ENCODE measurements at places on chromosomes 3 and 15.

DNA sequence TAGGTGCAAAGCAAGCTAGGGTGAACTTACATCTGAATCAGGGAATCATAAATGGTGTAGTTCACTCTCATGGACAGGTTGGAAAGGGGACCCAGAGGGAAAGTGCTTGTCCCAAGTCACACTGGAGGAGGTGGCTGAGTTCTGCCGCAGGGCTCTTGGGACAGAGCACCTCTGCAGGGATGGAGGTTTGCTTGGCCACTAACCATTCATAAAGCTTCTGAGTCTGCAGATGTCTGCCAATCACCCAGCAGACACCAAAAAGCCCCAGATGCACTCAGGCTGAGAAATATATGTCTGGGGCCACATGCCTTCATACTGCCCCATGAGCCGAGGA lies 17.9 kb upstream of the RTP2 start:
- no peak for DNase-seq

DNA sequence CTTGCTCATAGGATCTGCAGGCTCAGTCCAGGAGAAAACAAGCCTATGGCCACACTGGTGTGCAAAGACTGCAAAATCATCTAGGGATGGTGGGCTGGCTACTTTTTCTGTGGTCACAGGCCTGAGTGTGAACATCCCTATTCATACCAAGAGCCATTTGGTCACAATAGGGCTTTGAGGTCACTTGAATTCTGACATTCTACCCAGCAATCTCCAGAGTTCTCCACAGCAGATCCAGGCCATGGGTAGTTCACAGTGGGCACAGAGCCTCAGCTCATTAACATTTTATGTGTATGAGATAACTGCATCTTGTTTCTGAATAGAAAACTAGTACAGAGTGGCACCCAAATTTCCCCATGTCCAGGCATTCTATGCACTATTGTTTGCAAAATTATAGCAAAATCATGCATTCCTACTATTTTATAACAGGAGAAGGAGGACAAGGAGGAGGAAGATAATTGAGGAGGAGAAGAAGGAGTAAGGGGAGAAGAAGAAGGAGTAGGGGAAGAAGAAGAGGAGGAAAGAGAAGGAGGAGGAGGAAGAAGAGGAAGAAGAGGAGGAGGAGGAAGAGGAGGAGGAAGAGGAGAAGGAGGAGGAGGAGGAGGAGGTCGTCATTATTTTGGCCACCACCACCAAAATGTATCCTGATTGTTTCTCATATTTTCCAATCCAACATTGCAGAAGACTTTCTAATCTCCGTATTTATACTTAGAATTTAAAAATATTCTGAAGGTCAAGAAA lies 129.0 kb downstream of the SEMA6D start:
- no peak for DNase-seq

- DNase-seq: no peak
These were observed 832.9 kb upstream of the NR2F2 start for GRCh38 chr15:95497634-95498033.

- no peak for DNase-seq
These were observed 9.0 kb downstream of the AQP9 start for GRCh38 chr15:58147171-58147611.

GRCh38 chr3:101362406-101362805 lies 42.0 kb upstream of the IMPG2 start:
- no peak for DNase-seq

DNA sequence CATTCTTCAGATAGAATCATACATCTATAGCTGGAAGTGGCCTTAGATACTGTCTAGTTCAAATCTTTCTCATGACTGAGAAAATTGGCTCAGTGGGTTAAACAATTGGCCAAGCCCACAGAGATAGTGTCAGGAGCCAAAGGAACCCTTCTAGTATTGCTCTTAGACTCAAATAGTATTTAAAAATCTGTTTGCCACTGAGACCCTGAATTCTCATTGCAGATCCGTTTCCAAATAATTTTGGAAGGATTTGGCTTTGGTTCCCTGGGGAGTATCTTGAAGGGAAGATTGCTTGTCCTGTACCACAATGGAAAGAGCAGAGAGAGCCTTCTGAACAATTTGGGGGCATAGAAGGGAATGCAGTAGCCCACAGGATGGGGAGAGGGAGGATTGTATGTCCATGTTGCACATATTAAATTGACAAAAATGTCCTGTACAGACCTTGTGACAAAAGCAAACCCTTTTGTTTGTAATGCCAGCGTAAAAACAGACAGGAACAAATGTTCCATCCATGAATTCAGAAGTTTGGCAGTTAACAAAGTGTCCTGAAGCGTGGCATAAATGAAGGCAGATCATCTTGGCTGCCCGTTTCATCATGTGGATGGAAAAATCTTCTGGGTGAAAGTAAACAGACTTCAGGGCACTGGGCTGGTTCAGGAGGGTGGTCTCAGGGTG lies 156.4 kb upstream of the RASGRP1 start:
- no peak for DNase-seq

DNA sequence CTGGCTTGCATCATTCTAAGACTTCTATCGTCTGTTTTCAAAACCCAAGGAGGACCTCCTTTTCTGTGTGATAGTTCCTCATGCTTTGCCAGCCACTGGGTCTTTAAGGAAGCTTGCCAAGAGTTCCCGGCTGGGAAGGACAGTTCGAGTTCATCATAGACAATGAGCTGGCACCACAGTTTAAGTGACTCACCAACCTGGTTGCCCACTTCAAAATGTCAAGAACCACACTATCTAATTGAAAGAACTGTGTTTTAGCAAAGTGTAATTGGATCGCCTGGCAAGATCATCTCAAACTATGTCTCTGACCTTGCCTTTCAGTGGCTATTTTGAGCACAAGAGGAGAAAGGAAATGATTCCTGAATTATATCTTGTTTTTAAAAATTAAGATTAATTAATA lies 27.9 kb downstream of the SOX2 start:
- DNase-seq: no peak

DNA sequence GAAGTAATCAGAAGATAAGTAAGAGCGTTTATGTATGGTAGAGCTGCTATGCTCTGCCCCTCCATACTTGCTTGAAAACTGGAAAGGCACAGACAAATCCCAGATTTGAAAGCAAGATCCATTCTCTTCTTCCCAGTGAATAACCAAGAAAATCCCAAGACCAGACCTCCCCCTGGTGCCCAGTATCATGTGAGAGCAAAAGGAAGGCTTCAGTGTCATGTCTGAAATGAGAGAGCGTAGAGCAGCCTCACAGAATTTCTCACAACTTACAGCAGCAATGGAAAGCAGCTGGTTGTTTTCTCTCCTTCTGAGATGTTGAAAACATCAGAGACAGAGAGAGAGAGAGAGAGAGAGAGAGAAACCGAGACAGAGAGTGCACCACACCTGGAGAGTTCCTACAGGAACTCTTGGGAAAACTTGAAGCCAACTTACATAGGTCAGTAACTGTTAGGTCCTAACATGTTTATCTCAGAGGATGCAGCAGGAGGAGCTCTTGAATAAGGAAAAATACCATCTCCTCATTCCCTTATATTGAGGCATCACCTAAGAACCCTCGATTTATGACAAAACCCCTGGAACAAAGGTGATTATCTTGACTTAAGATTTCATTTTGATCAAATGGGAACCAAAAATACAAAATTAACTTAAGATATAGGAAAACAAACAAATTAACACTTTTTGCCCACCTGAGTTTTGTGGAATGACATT lies 273.3 kb downstream of the NSUN3 start:
- DNase-seq: no peak
